ENCODE measurements at places on chromosomes 1 and 21. TPM values are rescaled to one million over a fixed set of nuclear protein-coding genes. Genes with fewer than 3 reads are reported as not detected.

The JMJD4 gene
- 45.3 TPM for total RNA-seq

The TNFRSF9 gene
- total RNA-seq = not detected

The RNF223 gene
- not detected for total RNA-seq

The HLCS gene
- 13.0 TPM for total RNA-seq

The KISS1 gene
- not detected for total RNA-seq
